ENCODE measurements at places on chromosomes 5 and 9. TPM values are rescaled to one million over a fixed set of nuclear protein-coding genes. Genes with fewer than 3 reads are reported as not detected.

GRCh38 chr9:20620650-20621470, 1.4 kb downstream of the MLLT3 start:
- H3K27ac ChIP-seq = peak overlapping the region; percentile 93
- peak; percentile 57 for DNase-seq
- H3K36me3 ChIP-seq = no peaks in the 10 kb centered on the region
- peak overlapping the region; percentile 76 for H3K4me3 ChIP-seq

GRCh38 chr5:124102486-124102885, 590.5 kb downstream of the CSNK1G3 start:
- H3K27me3 ChIP-seq = no peaks in the 10 kb centered on the region
- H3K36me3 ChIP-seq = no peaks in the 10 kb centered on the region
- H3K27ac ChIP-seq = no peak overlapping the region
- no peaks in the 10 kb centered on the region for H3K4me1 ChIP-seq
- no peak for DNase-seq
- no peak overlapping the region for H3K4me3 ChIP-seq

DNA sequence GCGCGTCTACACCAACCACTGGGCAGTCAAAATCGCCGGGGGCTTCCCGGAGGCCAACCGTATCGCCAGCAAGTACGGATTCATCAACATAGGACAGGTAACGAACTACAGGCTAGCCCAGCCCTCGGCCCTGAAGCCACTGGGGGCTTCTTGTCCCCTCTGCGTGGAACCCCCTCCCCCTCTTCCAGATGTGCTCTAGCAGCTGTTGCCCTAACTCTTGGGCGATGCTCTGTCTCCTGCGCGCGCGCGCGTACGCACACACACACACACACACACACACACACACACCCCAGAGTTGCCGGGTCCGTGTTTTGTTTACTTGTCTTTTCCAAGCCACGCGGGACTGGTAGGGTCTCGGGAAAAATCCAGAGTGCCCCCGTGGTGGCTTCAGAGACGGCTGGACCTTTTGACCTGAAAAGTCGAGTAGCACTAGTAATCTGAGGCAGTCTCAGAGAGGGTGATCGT, 836 bp downstream of the PCSK5 start:
- H3K4me3 ChIP-seq = peak overlapping the region; percentile 63
- DNase-seq = peak; percentile 73
- H3K27me3 ChIP-seq = no peaks in the 10 kb centered on the region
- H3K27ac ChIP-seq = peak overlapping the region; percentile 84

GRCh38 chr5:54357408-54358058, 47.2 kb upstream of the ARL15 start:
- DNase-seq = no peak
- no peaks in the 10 kb centered on the region for H3K27me3 ChIP-seq
- no peaks in the 10 kb centered on the region for H3K36me3 ChIP-seq
- no peaks in the 10 kb centered on the region for H3K4me1 ChIP-seq
- no peak overlapping the region for H3K4me3 ChIP-seq
- H3K27ac ChIP-seq = no peak overlapping the region

GRCh38 chr5:54009357-54009756, 301.0 kb downstream of the ARL15 start:
- H3K4me3 ChIP-seq = no peak overlapping the region
- DNase-seq = no peak
- no peak overlapping the region for H3K27ac ChIP-seq

- H3K4me3 ChIP-seq = no peak overlapping the region
- DNase-seq = no peak
- H3K27ac ChIP-seq = no peak overlapping the region
- H3K27me3 ChIP-seq = no peaks in the 10 kb centered on the region
- H3K36me3 ChIP-seq = no peaks in the 10 kb centered on the region
Measured at GRCh38 chr9:2180704-2181103, 165.6 kb downstream of the SMARCA2 start.

- H3K27ac ChIP-seq = no peak overlapping the region
- no peaks in the 10 kb centered on the region for H3K4me1 ChIP-seq
- H3K4me3 ChIP-seq = no peak overlapping the region
- no peaks in the 10 kb centered on the region for H3K36me3 ChIP-seq
- H3K27me3 ChIP-seq = no peaks in the 10 kb centered on the region
Measured at GRCh38 chr9:33209394-33209793, 30.6 kb upstream of the SPINK4 start.

DNA sequence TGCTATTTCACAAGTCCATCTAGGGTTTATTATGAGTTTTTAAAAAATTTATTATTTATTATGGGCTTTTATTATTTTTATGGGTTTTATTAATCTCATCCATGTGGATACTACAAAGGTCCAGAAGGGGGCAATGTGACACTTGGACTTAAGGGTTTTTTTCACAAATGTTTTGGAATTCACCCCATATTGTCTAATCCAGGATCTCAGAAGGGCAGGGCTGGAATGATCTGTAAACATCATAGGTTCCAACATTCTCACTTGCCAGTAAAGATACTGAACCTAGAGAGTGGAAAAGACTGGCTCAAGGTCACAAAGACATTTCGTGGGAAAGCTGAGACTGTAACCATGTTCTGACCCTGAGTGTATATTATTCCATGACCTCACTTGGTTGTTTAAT, 35.6 kb downstream of the NIM1K start:
- H3K27ac ChIP-seq = no peak overlapping the region
- DNase-seq = no peak
- H3K4me3 ChIP-seq = no peak overlapping the region
- H3K4me1 ChIP-seq = no peaks in the 10 kb centered on the region
- H3K27me3 ChIP-seq = no peaks in the 10 kb centered on the region

DNA sequence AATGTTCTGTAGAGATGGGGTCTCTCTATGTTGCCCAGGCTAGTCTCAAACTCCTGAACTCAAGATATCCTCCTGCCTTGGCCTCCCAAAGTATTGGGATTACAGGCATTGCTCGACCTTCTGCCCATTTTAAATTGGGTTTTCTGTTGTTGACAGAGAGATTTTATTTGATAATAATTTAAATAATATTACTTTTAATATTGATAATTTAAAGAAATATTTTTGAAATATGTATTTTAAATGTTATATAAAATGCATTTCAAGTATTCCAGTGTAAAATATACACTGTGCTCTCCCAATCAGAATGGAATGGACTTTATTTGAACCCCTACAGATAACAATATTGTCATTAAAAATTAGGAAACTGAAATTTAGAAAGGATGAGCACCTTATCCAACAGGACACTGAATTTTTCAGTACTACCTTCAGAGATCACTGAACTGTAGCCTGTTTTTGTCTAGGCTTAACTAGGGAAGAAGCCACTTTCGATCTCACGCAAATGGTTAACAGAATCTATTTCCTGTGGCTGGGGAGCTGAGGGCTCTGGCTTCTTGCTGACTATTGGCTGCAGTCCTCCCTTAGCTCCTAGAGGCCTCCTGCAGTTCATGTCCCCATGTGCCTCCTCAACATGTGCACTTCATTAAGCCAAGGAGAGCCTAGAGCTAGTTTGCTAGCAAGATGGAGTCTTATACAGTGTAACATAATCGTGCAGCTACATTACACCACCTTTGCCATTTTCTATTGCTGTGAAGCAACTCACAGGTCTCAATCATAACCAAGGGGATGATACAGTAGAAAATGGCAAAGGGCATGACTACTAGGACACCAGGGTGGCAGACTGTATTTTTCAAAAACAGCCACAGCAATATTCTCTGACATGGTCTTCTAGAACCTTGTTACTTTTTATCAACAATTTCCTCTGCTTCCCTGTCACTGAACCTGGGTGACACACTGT, 150.0 kb downstream of the CDC42SE2 start:
- no peaks in the 10 kb centered on the region for H3K27me3 ChIP-seq
- H3K4me3 ChIP-seq = no peak overlapping the region
- H3K27ac ChIP-seq = no peak overlapping the region
- no peaks in the 10 kb centered on the region for H3K4me1 ChIP-seq
- no peak for DNase-seq

GRCh38 chr5:27312291-27312893, 274.0 kb upstream of the CDH9 start:
- no peaks in the 10 kb centered on the region for H3K36me3 ChIP-seq
- H3K4me1 ChIP-seq = no peaks in the 10 kb centered on the region
- no peaks in the 10 kb centered on the region for H3K27me3 ChIP-seq
- no peak overlapping the region for H3K4me3 ChIP-seq
- no peak for DNase-seq

- no peaks in the 10 kb centered on the region for H3K4me1 ChIP-seq
- no peaks in the 10 kb centered on the region for H3K36me3 ChIP-seq
- H3K27ac ChIP-seq = no peak overlapping the region
- no peak for DNase-seq
Measured at GRCh38 chr9:80948876-80949275, 740.5 kb downstream of the TLE1 start.

DNA sequence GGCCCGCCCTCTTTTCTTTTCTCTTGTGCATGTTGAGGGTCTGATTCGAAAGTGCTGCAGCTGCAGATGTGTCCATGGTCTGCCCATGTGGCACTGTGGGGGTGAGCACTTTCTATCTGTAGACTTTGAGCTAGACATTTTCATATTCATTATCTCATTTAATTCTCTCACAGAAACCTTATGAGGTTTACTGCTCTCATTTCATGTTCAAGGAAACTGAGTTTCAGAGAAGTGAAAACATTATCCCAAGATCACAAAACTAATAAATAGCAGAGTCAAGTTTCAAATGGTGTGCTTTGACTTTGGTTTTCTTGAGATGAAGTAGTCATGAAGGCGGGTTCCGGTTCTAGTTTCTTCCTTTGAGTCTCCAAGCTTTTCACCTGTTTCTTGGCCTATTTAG, 536.5 kb upstream of the ZNF462 start:
- no peak overlapping the region for H3K27ac ChIP-seq
- H3K36me3 ChIP-seq = no peaks in the 10 kb centered on the region
- H3K27me3 ChIP-seq = no peaks in the 10 kb centered on the region
- H3K4me3 ChIP-seq = no peak overlapping the region
- DNase-seq = no peak

- peaks cover 9% of the 10 kb centered on the region for H3K4me1 ChIP-seq
- no peak overlapping the region for H3K4me3 ChIP-seq
- H3K27ac ChIP-seq = peak overlapping the region; percentile 18
- DNase-seq = no peak
Measured at GRCh38 chr5:149940077-149940574, 4.5 kb downstream of the PDE6A start.

DNA sequence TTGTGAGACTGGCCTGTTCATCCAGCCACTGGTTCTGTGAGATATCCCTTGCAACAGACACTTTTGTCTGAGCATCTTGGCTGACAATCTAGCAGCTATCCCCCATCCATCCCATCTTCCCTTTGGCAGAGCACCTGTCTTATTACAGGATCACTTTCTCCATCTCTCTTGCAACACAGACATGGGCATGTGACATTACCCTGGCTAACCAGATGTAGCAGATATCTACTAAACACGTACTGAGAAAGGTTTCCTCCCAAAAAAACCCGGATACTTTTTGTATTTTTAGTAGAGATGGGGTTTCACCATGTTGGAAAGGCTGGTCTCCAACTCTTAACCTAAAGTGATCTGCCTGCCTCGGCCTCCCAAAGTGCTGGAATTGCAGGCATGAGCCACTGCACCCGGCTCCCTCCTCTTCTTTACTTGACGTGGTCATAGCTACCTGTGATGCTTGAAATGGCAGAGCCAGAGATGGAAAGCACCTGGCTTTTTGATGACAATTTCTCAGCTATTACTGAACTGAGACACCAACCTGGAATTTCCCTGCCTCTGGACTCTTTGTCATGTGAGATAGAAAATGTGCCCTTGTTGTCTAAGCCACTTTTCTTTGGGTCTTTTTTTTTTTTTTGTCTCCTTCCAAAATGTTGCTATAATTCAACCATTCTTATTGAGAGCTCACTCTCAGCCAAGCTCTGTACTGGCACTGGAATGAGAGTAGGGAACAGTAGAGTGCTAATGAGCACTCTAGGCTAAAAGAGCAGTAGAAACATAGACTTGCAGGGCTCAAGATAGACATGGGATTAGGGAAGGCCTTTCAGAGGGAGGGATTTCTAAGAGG, 32.6 kb downstream of the FNBP1 start:
- no peaks in the 10 kb centered on the region for H3K36me3 ChIP-seq
- no peak overlapping the region for H3K4me3 ChIP-seq
- no peaks in the 10 kb centered on the region for H3K4me1 ChIP-seq
- DNase-seq = no peak
- no peaks in the 10 kb centered on the region for H3K27me3 ChIP-seq

DNA sequence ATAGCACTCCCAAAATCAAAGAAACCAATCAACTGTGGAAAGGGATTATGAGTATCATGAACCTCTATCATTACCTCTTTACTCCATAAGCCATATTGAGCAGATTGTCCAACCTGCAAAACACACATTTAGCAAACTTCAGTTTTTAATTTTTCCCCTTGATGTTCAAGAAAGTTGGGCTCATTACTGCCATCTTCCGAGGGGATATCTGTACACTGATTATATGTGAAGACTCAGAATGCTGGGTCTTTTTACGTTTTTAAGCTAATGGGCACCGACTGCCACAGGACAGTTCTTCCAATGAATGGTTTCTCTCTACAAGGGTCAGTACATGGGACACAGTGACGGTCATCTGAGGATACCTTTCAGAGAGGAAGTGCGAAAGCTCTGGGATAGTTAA, 132.7 kb downstream of the ELAVL2 start:
- DNase-seq = no peak
- no peak overlapping the region for H3K27ac ChIP-seq
- no peak overlapping the region for H3K4me3 ChIP-seq
- H3K27me3 ChIP-seq = no peaks in the 10 kb centered on the region
- no peaks in the 10 kb centered on the region for H3K36me3 ChIP-seq
- no peaks in the 10 kb centered on the region for H3K4me1 ChIP-seq

DNA sequence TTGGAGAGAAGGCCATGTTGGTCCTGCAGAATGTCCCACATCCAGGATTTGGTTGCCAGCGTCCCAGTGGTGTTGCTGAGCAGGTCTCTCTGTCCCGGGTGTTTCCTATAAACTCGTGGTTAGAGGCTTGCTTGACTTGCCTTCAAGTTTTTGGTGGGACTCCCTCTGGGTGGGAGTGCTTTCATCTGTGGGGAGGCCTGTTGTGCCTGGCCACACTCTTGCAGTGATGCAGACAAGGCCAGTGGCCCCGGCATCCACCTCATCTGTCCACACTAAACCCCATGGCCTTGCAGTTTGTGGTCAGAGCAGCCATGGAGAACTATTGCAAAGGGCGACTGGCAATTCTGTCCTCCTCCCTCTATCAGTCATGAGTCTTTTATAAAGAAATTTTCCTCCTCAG, 71.8 kb downstream of the PHF2 start:
- no peak overlapping the region for H3K27ac ChIP-seq
- H3K4me1 ChIP-seq = no peaks in the 10 kb centered on the region
- H3K4me3 ChIP-seq = no peak overlapping the region
- no peak for DNase-seq
- H3K36me3 ChIP-seq = peaks cover 27% of the 10 kb centered on the region
- no peaks in the 10 kb centered on the region for H3K27me3 ChIP-seq

GRCh38 chr5:180129291-180130190, 58.0 kb upstream of the RNF130 start:
- no peak for DNase-seq
- no peaks in the 10 kb centered on the region for H3K27me3 ChIP-seq
- H3K4me3 ChIP-seq = no peak overlapping the region
- H3K36me3 ChIP-seq = no peaks in the 10 kb centered on the region
- H3K27ac ChIP-seq = no peak overlapping the region

Gene FRRS1L
- 0.12 TPM for total RNA-seq

Gene GABRA1
- total RNA-seq = not detected

Gene KCNV2
- not detected for total RNA-seq

Gene BAG1
- 117 TPM for total RNA-seq

Gene ST8SIA4
- total RNA-seq = 6.2 TPM

Gene FCN2
- not detected for total RNA-seq

Gene PCDHAC1
- total RNA-seq = 0.11 TPM

Gene PCDHGA12
- 1.0 TPM for total RNA-seq

Measured in colonic mucosa (tissue), 4 donors.